Skin of body (tissue), 3 donors: ENCODE measurements at places on chromosomes 2 and 18. TPM values are rescaled to one million over a fixed set of nuclear protein-coding genes. Genes with fewer than 3 reads are reported as not detected.

ZNF638 gene
- 257 TPM for total RNA-seq

LOXHD1 gene
- total RNA-seq, result 2.8 TPM

RFX8 gene
- 1.2 TPM for total RNA-seq

RAB6D gene
- not detected for total RNA-seq

TWIST2 gene
- total RNA-seq, result 60.3 TPM
